ENCODE measurements at places on chromosomes 16 and 17.

- no peak for DNase-seq
Observed at GRCh38 chr17:14664511-14664910, 363.6 kb downstream of the HS3ST3B1 start.

DNA sequence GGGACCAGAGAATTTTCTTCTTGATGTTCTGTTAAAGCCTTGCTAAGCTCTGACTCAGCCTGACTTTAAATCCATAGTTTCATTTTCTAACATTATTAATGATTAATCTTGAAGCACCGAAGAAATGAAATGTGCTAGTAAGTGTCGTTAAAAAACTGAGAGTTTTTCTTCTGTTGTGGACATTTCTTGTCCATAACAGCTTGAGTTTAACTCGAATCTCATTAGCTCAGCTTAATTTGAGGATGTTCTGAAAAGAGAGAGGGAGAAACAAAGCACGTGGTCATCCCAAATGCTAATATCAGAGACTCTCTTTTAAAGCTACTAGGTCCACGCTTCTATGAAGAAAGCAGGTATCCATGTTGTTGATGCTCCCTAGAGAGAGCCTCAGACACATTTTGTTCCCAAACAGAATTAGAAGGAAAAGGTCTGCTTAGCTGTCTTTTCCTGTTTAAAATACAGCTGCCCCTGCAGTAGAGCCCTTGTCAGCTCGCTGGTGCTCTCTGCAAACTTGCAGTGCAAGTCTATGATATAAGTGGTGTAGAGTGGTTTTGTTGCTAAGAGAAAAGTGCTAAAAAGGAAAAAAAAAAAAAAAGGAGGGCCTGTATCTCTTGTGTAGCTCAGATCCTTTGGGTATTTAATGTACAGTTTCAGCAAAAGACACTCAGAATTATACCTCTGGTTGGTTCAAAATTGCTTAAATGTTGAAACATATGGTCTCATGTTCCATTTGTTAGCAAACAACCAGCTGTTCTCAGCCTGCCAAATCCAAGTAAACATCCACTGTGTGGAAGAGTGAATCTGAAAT lies 191.1 kb upstream of the TBX2 start:
- DNase-seq, result no peak

GRCh38 chr16:80612461-80613017 lies 71.7 kb downstream of the DYNLRB2 start:
- DNase-seq, result no peak

DNA sequence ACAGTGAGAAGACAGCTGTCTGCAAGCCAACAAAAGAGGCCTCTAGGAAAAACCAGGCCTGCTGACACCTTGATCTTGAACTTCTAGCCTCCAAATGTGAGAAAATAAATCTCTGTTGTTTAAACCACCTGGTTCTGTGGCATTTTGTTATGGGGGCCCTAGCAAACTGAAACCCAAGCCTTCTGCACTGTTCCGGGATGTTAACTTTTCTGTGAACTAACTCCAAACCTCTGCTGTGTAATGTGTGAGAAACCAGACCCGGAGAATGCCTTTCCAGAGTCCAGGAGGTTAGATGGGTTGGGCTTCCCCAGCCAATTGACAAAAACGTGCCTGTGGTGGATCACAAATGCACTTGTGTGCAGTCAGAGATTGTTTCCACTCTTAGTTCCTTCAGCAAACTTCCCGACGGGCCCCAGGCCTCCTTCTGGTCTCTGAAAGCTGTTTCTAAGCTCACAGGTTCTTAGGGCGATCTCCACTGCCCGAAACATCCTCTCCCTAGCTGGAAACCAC lies 13.6 kb upstream of the GGA2 start:
- DNase-seq, result no peak

GRCh38 chr17:5097101-5097834 lies 14.4 kb downstream of the ZNF232 start:
- DNase-seq, result no peak

DNA sequence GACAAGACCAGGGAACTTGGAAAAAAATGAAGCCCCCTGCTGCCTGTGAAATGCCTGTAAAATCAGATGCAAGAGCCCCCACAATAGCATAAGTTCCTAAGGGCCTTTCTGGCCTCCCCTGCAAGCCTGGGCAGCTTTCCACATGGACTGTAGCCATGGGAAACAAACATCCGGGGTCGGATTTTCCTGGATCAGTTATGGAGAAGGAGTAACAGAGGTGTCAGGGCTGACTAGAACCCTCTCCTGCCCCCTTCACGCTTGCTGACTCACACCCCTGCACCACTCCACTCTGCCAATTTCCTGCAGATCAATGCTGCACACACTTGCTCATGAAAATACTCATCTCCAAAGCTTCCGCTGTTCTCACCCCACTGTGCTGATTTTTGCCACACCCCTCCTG lies 258.6 kb downstream of the CBLN1 start:
- DNase-seq, result no peak

DNA sequence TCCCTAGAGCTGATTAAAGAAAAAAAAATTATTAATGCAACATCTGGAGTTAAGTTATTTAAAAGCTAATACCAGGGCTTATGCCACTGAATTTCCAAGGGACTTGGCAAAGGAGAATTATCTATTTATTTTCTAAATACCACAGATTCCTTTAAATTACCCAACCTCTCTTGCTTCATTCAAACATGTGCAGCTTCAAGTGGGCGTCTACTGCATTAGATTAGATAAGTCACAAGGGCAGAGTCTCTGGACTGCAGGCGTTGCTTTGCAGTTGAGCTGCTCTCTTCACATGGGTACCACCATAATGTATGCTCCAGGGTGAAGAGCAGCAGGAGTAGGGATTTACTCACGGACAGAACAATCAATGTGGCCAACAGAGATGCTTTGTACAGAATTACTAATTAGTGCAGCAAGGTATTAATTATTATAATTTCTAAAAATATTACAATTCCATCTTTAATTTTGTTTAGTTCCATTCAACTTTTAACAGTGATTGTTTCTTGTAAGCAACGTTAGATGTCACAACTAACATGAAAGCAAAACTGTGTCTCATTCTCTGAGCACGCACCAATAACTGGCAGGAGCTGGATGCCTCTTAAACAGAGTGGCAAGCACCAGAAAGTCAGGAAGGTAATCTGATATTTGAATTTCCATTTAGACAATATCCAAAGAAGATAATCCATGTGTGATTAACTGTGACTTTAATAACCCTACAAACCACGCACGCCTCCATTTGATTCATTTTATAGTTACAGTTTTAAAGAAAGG lies 214.2 kb downstream of the STX8 start:
- DNase-seq, result peak; percentile 65

DNA sequence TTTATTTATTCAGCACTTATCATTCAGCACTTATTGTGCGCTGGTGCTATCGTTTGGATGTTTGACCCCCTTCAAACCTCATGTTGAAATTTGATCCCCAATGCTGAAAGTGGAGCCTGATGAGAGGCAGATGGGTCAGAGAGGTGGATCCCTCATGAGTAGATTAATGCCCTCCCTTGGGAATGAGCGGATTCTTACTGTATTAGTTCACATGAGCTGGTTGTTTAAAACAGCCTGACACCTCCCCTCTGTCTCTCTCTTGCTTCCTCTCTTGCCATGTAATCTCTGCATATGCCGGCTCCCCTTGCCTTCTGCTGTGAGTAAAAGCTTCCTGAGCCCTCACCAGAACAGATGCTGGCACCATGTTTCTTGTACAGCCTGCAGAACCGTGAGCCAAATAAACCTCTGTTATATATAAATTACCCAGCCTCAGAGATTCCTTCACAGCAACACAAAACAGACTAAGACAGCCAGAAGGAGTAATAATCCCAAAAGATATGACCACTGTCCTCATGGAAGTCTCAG lies 111.1 kb downstream of the CACNG3 start:
- no peak for DNase-seq

GRCh38 chr17:43755389-43755875 lies 3.2 kb downstream of the SOST start:
- DNase-seq, result no peak

DNA sequence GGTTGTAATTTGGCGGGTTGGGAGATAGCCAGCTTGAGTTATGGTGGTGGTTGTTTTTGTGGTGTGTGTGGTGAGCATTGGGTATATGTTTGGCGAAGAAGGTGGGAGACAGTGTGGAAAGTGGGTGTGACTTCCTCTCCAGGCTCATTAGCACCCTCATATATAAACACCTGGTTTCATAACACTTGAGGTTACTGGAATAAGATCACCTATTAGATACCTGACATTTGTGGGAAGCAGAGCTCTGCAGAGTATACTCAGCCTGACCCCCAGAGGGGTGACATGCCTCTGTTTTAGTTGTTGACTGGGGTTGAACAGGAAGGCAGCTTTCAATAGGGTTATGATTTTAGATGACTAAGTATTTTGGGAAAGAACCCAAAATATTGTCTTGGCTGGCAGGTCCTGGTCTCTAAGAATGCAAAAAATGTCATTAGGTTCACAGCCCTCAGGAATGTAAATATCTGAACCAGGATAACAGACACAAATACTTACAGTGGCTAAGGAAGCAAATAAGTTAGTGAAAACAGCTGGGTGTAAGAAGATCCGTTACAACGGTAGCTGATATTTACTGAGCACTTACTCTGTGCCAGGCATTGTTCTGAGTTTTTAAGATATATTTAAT lies 18.3 kb upstream of the EFCAB13 start:
- peak; percentile 83 for DNase-seq

- no peak for DNase-seq
Observed at GRCh38 chr17:74176546-74177001, 26.9 kb upstream of the RPL38 start.

GRCh38 chr17:77726549-77727006 lies 231.9 kb upstream of the TNRC6C start:
- no peak for DNase-seq

GRCh38 chr17:69358688-69359596 lies 32.0 kb upstream of the ABCA5 start:
- DNase-seq, result no peak

- no peak for DNase-seq
Observed at GRCh38 chr17:15944759-15945526, at the start of gene ADORA2B. ADORA2B (plus strand) TSS chr17:15945130; CDS start chr17:15945249, 119 bp downstream.

- DNase-seq, result no peak
Observed at GRCh38 chr16:85996843-85997242, 97.9 kb downstream of the IRF8 start.

GRCh38 chr17:11668618-11669017 lies 70.3 kb downstream of the DNAH9 start:
- no peak for DNase-seq

DNA sequence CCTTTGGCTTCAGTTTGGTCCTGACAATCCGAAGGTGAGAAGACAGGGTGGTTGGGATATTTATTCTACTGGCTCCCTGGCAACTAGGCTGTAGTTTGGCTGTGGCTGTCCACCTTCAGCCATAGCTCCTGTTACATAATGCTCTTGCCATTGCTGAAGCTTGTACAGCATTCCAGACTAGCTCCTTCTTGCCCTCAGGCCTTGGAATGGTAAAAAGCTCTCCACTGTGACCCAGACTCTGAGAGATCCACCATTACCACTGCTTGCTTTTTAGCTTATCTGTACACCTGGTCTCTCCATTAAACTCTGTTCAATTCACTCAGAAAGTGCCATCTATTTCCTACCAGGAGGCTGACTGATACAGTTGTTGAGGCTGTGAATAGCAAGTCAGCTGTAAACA lies 231.8 kb upstream of the MON1B start:
- DNase-seq, result no peak

DNA sequence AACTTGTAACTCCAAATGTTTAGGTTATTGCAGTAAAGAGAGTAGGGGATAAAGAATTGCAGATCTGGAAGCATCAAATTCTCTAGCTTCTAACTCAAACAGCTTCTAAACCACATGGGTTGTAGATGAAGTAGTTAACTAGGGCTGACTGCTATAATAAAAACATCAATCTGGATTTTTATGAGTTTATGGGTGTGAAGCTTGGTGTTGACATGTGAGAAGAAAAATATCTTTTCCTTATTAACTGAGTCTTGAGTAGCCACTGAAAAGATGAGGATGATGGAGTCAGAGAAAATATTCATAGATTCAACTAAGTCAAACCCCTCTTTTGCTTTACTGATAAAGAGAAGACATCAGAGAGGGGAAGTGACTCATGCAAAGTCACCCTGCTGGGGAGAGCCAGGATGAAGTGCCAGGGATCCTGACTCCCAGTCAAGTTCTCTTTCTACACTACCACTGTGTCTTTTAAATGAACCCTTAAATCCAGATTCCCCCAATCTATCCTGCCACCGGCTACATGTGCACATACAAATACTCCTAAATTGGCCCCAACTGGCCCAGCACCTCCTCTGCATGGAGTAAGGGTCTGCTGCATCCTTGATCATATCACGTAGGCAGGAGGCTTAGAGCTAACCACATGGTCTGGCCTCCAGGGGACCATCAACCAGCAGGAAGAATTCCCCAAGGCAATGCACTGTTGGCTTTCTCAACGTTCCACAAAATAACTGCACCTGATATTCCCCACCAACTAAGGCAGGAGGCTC lies 264.0 kb upstream of the CCL2 start:
- no peak for DNase-seq

- no peak for DNase-seq
Observed at GRCh38 chr16:473046-474043, 47.9 kb downstream of the RAB11FIP3 start.

- no peak for DNase-seq
Observed at GRCh38 chr16:59047114-59047513, 313.0 kb upstream of the GOT2 start.

DNA sequence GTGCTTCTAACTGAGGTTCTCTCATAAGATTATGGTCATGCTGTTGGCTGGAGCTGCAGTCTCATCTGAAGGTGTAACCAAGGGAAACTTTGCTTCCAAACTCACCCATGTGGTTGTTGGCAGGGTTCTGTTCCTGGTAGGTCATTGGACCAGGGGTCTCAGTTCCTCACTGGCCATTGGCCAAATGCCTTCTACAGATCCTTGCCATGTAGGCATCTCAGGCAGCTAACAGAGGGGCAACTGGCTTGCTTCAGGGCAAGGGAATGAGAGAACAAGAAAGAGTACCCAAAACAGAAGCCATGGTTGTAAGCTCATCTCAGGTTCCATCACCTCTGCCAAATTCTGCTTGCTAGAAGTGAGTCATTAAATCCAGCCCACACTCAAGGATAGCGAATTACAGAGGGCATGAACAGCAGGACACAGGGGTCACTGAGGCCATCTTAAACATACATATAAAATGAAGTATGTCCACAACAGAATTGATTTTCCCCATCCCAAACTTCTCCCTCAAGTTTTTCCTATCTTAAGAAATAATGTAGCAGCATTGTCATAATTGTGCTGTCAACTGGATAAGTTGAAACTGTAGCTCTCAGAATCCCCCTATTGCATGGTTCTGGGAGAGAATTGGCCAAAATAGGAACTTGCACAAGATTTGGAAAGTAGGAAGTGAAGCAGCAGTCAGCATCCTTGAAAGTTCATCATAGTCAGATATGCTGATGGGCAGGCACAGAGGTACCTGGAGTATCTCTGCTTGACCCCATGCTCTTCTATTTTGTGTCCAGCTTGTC lies 42.4 kb upstream of the CES5A start:
- no peak for DNase-seq

GRCh38 chr16:56833243-56833970 lies 31.6 kb upstream of the SLC12A3 start:
- no peak for DNase-seq
